ENCODE measurements at places on chromosomes 2 and 18.
A peak's percentile ranks its signal among the peaks of the same experiment; 100 is the strongest.

DNA sequence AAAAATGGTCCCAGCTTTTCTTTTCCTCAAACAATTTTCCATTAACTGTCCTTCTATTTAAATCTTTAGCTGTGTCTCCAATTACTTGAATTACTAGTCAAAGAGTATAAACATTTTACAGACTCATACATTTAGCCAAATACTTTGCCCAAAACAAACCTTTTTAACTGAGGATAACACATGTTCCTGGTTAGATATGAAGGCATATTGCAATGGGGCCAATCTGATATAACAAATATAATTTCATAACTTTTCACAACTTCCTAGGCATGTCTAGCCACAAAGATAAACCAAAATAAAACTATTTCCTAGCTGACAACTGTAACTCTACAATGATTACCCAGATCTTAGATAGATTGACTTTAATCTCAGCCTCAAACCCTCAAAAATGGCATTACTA is 247.5 kb upstream of the ZNF521 start:
- no peak for DNase-seq

DNA sequence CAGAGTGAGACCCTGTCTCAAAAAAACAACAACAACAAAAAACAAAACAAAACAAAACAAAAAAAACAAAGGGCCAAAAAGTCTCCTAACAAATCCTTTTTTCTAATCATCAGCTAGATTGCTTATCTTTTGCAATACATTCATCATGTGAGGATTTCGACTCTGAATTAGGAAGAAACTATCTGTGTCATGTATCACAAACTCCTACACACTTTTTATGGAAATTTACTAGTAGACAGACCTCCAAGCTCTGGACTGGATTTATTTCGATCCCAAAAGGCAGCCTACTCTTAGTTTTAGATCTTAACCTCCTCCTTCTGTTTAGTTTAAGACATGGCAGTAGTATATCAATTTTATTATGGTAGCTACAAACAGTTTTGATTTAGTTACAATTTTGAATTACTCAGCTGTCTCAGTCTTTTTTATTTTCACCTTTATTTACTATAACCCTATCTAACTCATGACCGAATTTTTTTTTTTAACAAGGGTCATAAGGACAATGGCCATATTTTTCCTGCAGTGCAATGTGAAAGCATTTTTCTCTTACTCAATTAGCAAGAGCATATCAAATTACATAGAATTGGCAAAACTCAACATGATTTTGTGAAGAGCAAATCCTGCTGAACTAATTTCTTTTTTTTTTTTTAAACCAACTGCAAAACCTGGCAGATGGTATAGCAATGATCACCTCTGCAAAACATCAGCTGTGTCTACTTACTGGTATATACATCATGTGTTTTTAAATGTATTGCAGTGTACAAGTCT is 10.7 kb upstream of the CCDC88A start:
- DNase-seq = no peak

GRCh38 chr2:64524604-64525316 is 632 bp downstream of the AFTPH start:
- peak; percentile 26 for DNase-seq

DNA sequence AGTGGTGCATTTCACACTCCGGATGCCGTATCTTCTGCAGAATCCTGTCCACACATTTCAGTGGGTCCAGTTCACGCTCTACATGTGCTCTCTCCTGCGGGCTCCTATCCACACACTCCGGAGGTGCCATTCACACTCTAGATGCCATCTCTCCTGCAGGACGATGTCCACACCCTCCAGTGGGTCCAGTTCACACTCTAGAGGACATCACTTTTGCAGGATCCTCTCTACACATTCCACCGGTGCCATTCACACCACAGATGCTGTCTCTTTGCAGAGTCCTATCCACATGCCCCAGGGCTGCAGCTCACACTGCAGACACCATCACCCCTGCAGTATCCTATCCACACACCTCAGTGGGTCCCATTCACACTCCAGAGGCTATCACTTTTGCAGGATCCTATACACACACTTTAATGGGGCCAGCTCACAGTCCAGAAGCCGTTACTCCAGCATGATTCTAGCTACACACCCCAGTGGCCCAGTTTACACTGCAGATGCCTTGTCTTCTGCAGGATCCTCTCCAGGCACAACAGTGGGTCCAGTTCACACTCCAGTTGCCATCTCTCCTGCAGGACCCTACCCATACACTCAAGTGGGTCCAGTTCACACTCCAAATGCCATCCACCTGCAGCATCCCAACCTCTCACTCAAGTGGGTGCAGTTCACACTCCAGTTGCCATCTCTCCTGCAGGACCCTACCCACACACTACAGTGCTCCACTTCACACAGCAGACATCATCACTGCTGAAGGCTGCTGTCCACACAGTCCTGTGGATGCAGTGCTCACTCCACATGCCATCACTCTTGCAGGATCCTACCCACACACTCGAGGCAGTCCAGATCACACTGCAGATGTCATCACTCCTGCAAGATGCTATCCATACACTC is 2.1 kb upstream of the PXDN start:
- no peak for DNase-seq

DNA sequence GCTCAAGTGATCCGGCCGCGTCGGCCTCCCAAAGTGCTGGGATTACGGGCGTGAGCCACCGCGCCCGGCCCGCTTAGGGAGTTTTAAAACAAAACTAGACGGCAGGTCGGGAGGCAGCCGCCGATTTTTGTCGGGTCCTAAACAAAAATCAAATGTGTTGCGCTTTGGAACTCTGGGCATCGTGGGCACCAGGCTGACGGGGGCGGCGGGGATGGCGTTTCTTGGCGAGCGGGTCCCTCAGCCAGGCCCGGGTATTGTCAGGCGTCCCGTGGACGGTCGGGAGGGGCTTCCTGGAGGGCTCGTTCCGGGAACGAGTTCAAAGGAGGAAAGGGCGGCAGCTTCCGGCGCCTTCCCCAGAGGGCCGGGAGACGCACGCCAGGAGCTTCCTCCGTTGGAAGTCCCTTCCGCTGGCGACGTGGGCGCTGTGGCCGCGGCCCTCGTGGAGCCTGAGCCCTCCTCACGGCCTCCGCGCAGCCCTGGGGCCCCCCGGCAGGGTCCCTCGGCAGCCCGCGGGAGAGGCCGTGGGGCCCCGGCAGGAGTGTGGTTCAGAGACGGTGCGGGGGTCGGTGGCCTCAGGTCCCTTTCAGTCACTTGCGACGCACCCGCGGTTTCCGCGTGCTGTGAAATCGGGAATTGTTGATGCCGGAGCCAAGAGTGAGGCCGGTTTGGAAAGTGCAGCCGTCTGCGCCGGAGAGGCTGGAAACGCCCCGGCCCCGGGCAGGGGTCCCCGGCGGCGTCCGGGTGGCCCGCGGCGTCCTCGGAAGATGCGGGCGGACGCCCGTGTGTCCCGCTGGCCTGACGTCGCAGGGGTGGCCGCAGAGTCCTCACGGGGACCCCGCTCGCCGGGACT is 59.3 kb downstream of the EMILIN2 start:
- no peak for DNase-seq

- DNase-seq = no peak
Measured at GRCh38 chr2:15311926-15312325, 249.2 kb downstream of the NBAS start.

DNA sequence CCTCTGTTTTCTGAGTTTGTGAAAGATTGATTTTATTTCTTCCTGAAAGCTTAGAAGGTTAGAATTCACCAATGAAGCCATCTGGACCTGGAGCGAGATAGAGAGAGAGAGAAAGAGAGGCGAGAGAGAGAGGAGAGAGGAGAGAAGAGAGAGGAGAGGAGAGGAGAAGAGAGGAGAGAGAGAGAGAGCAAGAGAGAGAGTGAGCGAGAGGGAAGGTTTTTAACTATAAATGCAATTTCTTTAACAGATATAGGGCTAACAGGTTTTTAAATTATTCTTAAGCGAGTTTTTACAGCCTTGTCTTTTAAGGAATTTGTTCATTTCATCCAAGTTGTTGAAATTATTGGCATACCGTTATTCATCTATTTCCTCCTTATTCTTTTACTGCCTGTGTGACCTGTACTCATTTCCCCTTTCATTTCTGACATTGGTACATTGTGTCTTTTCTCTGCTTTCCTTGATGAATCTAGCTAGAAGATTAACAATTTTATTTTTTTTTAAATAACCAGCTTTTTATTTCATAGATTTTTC is 56.1 kb downstream of the BABAM2 start:
- no peak for DNase-seq

- DNase-seq = peak; percentile 88
Measured at GRCh38 chr2:9655441-9656269, 24.9 kb upstream of the YWHAQ start.

GRCh38 chr2:182907081-182907830 is 40.8 kb upstream of the FRZB start:
- no peak for DNase-seq

DNA sequence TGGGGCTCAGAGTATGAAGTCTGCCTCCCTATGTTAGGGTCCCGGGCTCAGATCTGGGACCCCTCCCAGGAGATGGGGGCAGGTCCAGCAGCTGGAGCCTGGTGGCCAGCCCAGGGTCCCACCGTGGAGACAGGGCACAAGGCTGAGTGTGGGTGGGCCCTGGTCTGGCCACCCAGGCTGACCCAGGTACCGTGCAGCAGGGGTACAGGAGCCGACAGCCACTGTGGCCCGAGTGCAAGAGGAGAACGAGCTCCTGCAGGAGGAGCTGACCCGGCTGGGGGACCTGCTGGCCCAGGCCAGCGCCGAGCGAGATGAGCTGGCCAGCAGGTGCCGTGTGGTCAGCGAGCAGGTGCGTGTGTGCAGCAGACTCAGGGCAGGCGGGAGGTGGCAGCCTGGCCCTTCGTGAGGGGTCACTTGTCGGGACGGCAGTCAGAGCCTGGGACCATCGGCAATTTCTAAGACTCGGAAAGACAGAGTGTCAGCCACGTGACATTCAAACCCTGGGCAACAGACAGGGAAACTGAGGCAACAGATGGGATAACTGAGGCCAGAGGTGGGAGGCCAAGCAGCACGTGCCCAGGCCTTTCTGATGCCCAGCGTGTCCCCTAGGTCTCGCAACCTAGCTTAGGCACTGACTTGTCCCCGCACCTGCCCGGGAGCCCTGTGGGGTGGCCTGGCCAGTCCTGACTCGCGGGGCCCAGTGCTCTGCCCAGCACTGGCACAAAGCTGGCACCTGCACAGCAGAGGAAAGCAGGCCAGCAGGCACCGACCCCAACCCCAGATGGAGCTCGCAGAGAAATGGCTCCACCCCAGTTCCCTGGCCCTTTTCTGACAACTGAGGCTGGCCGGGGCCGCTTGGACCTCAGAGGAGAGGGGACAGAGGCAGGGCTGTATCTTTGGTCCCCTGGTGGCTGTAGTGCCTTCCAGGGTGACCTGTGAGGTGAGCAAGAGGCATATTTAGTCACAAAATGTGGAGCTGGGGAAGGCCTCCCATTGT is 13.9 kb downstream of the CROCC2 start:
- DNase-seq = no peak

DNA sequence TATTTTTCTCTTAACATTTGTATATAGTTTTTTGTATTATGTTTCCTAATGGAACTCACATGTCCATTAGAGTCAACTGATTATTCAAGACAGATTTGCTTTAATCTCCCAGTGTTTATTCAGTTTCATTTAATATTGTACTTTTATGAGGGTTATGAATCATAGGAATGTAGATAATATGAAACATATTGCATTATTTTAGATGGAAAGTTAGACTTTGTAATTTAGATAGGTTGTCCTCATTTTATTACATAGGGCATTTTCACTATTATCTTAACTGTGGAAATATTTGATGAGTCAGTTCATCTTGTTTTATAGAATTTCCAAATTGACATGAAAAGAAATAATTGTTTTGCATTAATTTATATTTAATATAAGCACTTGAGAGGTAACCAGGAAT is 240.8 kb downstream of the PLCL1 start:
- DNase-seq = no peak

DNA sequence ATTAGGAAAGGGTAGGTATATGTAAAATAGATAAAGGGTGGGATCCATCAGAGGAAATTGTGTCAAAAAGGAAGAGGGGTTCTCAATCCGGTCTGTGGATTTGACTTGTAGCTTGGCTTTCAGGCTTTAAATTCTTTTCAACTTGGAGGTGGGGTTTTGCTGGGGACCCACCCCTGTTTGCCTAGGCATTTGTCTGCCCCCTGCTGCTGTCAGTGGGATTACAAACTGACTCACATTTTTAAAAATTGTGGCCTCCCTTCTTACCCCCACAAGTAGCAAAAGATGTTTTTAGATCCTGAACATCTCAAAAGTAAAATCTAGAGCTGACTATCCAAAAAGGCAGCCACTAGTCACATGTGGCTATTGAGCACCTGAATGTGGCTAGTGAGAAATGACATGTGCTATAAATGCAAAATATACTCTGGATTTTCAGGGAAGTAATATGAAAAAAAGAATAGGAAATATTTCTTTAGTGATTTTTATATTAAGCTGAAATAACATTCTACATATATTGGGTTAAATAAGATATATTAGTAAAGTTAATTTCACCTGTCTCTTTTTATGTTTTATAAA is 178.9 kb downstream of the GFPT1 start:
- no peak for DNase-seq

GRCh38 chr2:168890006-168890782 is at the start of gene SPC25:
Gene SPC25, minus strand, starts transcription at chr2:168890430. Its CDS starts 911 bp downstream, at chr2:168889519.
- DNase-seq = peak; percentile 88

GRCh38 chr2:205056151-205056561 is 510.9 kb downstream of the PARD3B start:
- no peak for DNase-seq

- peak; percentile 34 for DNase-seq
Measured at GRCh38 chr2:98118161-98118560, 31.2 kb downstream of the VWA3B start.

- DNase-seq = no peak
Measured at GRCh38 chr2:178247250-178247649, 52.9 kb downstream of the OSBPL6 start.

DNA sequence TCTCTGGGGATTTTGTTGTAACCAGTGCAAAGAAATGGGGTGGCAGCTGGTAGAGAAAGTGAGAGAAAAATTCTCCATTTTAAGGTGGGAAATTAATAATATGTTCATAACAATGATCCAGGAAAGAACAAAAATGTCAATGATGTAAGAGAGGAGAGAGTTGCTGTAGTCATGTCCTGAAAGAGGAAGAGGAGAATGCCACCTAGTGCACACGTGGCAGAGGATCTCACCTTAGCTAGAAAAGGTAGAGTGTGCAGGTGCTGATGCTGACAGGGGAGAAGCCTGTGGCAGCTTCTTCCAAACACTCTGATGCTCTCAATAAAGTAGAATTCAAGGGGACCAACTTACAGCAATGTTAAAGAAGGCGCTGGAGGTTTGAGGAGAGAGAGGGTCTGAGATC is 282.9 kb upstream of the PKDCC start:
- peak; percentile 42 for DNase-seq

GRCh38 chr2:216117561-216118340 is 8.6 kb downstream of the XRCC5 start:
- DNase-seq = no peak

DNA sequence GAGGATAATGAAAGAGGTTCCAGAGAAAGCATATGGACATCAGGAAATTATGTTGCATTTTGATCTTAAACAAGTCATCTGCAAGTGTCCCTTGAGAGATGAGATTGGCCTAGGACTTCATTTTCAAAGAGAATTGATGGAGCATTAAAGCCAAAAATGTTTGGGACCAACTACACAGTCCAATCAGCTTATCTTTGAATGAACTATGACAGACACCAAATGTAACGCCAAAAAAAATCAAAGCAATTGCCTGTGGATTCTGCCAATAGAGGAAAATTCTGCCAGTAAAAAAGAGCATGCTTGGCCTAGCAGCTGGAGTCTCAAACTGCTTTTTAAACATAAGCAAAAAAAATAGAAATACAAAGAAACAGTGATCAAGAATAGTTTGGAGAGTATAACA is 594.5 kb upstream of the CHAC2 start:
- no peak for DNase-seq
